ENCODE measurements at places on chromosomes 2 and 18. TPM values are rescaled to one million over a fixed set of nuclear protein-coding genes. Genes with fewer than 3 reads are reported as not detected.

DNA sequence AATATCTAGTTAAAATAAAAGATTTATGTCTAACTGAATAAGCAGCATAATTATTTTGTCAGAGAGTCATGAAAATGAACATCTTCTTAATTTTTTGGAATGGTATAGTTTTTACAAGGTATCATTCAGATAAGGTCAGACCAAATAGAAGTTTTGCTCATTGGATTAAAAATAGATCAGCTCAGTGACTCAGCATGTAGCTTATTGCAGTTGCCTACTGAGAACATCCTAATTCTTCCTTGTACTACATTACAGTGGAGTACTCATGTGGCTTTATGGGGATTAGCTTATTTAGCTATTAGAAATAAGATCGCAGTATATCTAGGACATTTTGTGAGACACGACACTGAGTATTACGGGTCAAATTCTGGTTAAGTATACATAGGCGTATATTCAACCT lies 38.2 kb upstream of the PPM1B start:
- DNase-seq, result no peak

Gene FAM110C
- 0.94 TPM for polyA plus RNA-seq

DNA sequence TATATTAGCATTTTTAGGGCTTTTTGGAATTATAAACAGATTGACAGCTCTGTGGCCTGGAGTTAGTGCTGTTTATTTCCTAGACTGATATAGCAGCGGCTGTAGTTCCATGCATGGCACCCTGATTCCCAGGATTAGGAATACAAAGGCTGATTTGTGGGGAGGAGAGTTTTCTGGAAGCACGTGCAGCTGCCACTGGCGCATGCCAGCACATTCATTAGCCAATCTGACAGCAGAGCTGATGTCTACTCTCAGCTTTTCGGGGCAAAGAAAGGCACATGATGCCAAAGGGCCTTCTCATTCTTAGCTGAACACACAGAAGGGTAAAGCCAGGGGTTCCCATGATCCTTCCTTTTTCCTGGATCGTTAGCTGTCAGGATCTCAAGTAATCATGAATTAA lies 45.7 kb upstream of the RAPH1 start:
- DNase-seq, result no peak

DNA sequence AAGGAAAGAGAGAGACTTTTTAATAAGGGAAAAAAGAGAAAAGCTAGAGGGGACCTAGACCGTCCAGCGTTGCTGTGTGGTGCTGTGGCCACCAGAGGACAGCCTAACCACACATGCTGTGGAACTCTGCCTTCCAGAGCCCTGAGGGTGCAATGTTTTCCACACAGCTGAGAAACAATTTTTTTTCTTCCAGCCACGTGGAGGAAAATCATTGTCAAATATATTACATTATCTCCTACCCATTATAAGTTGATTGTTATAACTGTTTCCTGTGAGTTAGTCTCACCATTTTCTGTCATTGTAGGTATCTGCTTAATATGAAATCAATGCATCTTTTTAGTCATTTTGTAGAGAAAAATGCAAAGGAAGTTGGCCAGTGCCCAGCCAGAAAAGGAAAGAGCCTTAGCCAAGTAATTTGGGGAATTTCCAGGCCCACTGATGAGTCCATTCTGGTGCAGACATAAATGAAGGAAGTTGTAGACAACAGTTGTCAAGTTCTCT lies 5.9 kb upstream of the MRPL19 start:
- peak; percentile 72 for DNase-seq

DNA sequence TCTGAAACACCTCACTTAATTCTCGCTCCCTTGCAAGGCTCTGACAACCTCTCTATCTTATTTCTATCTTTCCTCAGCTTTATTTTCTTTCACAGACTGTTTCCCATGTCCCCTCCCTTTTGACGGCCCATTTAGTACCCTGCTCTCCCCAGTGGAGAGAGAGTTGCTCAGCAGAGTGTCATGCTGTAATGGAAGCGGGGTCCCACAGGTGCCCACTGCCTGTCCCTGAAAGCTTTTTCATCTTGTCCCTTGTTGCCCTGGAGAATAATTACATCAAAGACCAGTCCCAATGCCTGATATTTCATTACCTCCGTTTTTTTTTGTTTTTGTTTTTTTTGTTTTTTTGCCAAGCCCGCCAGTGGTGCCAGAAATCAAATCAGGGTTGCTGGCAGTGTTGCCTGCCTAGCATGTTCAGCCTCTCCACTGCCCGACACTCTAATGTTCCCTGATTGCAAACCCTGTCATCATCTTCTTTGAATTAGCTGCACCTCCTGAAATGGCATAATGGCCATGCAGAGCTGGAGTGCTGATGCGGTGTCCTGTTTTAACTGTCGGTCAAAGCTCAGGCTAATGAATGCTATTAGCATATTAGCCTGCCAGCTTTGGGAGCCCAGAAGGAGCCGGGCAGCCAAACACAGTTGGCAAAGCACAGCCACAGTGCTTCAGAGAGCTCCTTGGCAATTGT lies 71.2 kb upstream of the CAVIN2 start:
- DNase-seq, result no peak

Gene CPO
- polyA plus RNA-seq, result 0.37 TPM

Gene STAT4
- polyA plus RNA-seq, result 1.5 TPM

DNA sequence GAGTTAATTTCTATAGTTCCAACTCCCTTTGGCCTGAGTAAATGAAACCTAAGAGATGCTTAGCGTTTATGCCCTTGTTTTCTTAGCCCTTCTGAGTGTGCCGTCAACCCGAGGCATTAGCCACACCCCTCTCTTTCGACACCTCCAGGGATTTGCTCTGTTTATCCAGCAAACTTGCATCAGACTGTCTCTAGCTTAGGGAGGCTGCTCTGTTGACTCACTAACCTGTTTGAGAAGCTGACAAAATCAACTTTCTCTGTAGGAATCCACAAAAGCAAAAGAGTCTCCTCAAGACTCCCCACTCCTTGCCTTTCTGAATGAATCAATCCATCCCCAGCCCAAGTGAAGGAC lies 317.6 kb downstream of the TNS1 start:
- no peak for DNase-seq

Gene TUBA4B
- 0.31 TPM for polyA plus RNA-seq

- DNase-seq, result peak; percentile 49
These were observed 10.4 kb upstream of the MAP3K2 start for GRCh38 chr2:127398239-127398590.

GRCh38 chr2:134739879-134740301 lies 21.1 kb upstream of the TMEM163 start:
- no peak for DNase-seq

Gene SEMA4F
- 2.9 TPM for polyA plus RNA-seq

Gene ALLC
- not detected for polyA plus RNA-seq

DNA sequence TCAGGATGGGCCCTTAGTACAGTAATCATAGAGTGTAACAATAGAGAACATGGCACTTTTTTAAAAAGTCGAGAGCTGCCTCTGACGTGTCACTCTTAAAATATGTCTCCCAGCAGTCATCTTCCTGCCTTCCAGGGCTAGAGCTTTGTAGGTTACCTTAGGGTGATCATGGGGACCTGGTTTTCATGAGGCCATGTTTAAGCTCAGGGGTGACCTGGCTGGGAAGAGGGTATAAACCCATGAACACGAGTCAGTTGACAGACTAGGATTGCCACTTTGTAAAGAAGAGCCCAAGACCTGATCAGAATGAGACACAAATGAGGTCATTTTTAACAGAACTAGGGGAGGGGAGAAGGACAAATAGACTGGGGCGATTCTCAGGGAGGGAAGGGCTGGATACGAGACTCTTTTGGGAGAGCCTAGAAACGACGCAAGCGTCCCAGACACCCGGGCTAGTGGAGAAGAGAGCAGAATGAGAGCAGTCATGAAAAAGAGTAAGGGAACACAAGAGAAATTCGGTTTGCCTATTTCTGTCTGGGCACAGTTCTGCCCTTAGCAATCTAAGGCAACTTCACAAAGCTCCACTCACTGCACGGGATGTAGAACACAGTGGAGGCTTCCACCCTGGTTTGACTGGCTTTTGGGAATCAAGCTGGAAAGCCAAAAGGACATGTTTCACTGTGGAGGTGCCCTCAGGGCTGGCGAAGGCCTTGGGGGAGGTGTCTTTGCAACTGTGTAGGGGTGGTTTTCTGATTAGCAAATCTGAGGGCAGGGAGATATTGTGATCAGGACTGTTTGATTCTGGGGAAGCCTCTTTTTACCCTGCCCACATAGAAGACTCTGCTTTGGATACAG lies 1.8 kb upstream of the RAB31 start:
- no peak for DNase-seq

- peak; percentile 73 for DNase-seq
These were observed 144.6 kb upstream of the SETBP1 start for GRCh38 chr18:44536046-44536445.

GRCh38 chr2:68857855-68858456 lies 13.2 kb downstream of the BMP10 start:
- DNase-seq, result no peak

Gene ABHD3
- polyA plus RNA-seq, result 11.2 TPM
